T-helper 9 cell (primary cell): ENCODE measurements at places on chromosomes 6 and 20.

- DNase-seq, result no peak
Observed at GRCh38 chr20:46139266-46139889, 21.3 kb downstream of the CD40 start.

DNA sequence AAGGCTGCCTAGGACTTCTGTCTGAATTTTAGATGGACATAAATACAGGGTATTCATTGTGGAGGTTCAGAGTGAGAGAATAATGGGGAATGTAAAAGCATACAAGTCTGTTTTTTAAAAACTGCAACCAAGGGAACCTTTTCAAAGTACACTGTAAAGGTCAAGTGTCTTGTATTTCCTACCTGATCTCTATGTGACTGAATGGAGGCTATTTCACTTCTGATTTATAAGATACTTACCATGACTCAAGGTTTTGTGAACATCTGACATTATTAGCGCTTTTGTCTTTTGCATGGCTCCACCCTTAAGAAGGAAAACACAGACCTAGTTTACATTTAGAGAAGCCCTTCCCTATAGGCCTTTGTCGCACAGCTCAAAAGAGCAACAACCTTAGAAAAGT, 126.5 kb downstream of the ZFAND3 start:
- no peak for DNase-seq

GRCh38 chr6:166318649-166319600, 10.7 kb upstream of the PRR18 start:
- no peak for DNase-seq

DNA sequence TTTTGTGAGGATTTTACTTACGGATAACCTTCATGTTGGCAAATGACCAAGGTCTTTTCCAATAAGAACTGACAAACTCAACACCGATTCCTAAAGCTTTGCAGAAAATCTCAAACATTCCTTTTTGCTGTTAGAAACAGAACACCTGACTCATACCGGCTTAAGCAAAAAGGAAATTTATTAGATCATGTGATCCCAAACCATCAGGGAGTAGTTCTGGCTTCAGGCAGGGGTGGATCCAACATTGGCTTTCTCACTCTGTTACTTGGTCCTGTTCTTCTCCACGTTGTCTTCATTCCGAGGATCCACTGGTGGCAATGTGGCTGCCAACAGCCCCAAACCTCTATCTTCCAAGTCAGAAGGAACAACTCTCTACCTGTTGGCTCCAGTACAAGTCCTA, 95.9 kb upstream of the PMEPA1 start:
- no peak for DNase-seq

- DNase-seq, result no peak
Observed at GRCh38 chr20:9211016-9211760, 142.3 kb downstream of the PLCB4 start.

DNA sequence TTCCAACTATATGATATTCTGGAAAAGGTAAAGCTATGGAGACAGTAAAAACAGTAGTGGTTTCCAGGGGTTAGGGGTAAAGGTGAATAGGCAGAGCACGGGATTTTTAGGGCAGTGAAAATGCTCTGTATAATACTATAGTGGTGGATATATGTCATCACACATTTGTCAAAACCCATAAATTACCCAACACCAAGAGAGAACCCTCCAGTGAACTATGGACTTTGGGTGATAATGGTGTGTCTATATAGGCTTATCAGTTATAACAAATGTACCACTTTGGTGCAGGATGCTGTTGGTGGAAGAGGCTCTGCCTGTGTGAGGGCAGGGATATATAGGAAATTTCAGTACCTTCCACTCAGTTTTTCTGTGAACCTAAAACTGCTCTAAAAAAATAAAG, 149.9 kb downstream of the GPX5 start:
- no peak for DNase-seq

- no peak for DNase-seq
Observed at GRCh38 chr6:110530671-110531070, 54.3 kb upstream of the SLC22A16 start.

- no peak for DNase-seq
Observed at GRCh38 chr6:19995575-19996257, 158.5 kb downstream of the ID4 start.

- no peak for DNase-seq
Observed at GRCh38 chr20:59673998-59674445, 69.7 kb downstream of the PHACTR3 start.

- DNase-seq, result no peak
Observed at GRCh38 chr6:131163886-131164285, 28.6 kb downstream of the AKAP7 start.
